Activated CD8-positive, alpha-beta memory T cell treated with anti-CD3 and anti-CD28 coated beads, Interleukin-2, amount 50 U/mL, for 4 hours (primary cell): ENCODE measurements at places on chromosomes 3 and 15.

DNA sequence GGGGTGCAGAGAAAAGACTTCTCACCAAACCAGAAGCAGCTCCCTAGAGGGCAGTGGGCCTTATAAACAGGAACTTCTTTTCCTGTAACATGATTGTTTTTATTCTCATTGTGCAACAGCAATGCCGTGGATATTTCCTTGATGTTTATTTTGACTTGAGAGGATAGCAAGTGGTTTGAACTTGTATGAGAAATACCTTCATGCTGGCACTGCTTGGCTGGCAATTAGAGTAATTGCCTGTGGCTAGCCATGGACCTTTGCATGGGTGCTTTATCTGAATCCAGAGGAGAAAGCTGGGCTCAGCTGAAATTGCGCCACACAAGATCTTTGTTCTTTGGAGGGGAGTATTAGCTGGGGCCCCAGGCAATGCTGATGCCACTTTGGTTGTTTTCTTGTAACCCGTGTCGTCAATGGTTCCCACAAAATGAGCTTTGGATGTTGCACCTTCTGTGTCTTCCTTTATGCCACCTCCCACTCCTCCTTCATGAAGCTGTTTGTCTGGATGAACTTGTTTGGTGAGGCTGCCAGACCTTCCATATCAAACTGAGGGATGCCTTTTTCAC is 37.9 kb downstream of the CMTM8 start:
- no peak for DNase-seq

DNA sequence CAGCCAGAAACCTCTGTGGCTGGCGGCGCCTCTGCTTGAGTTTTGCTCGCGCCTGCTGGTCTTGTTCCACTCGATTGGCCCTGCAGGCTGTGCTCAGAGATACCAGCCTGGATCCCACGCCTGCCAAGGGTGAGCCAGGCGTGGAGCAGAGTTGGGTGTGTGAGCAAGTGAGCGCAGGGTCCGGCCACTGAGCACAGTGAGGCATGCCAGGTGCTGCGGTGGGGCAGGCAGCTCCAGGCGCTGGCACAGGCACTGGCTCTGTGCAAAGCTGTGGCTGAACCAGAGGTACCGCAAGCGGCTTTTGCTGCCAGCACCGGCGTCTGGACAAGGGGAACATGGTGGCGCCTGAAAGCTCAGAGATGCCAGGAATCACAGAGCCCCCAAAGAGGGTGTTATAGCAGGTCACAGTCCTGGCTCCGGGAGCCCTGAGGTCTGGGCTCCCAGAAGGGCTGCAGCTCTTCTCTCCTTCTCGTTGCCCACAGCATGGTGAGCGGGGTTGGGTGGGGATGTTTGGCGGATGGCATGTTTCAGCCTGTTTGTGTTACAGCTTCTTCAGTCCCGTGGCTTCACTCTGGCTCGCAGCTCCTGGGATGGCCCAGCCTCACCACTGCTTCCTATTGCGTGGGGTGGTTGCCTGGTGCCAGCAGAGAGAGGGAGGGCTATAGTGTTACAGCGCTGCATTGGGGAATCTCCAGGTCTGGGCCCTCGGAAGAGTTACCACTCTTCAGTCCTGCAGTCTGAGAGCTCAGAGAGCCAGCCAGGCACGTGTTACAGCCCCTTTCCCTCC is 73.9 kb downstream of the NR1D2 start:
- DNase-seq, result no peak

GRCh38 chr3:42302924-42303634 is 37.1 kb upstream of the CCK start:
- no peak for DNase-seq

GRCh38 chr3:166060789-166061479 is 223.7 kb upstream of the BCHE start:
- DNase-seq, result no peak

- no peak for DNase-seq
Measured at GRCh38 chr3:151316267-151316991, at the start of gene GPR87. Gene GPR87 (minus strand): TSS chr3:151316820. CDS start chr3:151300100, 16,720 bp downstream.

DNA sequence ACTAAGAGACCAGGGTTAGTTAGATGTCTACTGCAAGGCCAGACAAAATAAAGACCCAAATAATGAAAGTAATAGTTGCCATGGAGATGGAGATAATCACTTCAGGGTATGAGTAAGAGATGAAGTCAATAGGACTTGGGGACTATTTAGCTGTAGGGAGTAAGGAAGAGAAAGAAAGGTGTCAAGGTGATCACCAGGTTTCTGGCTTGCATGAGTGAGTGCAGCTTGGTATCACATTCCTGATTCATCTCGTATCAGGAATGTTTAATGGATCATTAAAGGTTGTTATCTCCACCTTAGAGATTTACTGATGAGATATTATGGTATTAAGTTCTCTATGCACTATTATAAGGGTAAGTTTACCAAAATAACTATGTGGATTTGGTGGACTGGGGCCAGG is 357.4 kb upstream of the ATP11B start:
- no peak for DNase-seq

GRCh38 chr3:82081351-82081750 is 319.9 kb upstream of the GBE1 start:
- DNase-seq, result no peak
